Thymus (tissue), 14 donors: ENCODE measurements at places on chromosomes 4 and X.

GRCh38 chr4:37463033-37463856, 218.7 kb downstream of the NWD2 start:
- no peak for DNase-seq

DNA sequence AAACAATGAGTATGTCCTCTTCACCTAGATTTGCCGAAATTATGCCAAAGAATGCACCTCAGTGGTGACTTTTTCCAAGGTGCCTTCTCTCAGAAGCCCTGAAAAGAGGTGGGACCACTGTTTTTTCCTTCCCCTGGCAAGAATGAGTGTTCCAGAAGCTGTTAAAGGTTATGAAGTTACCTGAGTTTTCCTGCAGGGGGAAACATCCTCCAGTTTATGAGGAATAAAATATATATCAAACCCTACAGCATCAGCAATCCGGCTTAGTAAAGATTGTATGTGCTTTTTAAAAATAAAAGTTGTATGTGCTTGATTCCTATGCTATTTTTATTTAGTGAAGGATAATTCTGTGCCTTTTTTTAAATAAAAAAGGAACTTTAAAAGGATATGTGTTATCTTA, 73.3 kb downstream of the RBM46 start:
- DNase-seq, result no peak

DNA sequence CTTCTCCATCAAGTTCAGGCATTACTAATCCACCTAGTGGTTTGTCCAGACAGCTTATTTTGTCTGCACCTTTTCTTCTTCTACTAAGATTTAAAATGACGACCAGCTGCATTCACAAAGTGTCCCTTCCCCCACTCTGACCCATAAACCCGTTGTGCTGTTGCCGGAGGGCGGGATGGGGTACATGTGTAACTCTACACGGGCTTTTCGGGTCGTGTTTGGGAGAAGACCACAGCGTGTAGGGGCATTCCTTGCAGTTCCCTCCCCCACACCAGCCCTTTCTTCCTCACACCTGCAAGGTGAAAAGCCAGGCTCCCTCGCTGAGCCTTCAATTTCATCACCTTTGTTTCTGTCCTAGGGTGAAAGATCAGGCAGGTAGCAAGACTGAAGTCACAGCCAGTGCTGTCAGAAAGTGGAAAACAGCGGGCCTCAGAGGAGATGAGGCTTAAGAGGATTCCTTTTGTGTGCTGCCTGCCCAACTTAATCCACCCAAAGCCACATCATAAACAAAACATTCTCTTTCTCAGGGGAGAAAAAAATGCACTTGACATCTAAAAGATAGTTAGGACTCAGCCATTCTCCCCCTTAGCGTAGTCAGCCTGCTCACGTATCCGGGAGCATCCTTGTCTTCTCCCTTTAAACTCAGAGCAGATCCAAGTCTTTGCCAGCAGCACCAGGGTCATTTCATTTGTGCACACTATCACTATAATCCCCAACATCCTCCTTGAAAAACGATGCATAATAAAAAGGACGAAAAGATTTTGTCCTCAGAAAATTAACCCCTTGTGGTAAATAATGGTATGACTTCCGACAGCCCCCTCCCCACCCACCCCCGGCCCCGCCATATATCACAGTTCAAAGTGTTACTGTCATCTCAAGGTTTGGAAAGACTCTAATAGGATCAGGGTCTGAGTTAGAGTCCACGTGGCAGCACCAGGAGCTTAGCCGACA, 599.0 kb downstream of the RAB28 start:
- no peak for DNase-seq

GRCh38 chr4:6343939-6344408, 74.3 kb downstream of the WFS1 start:
- DNase-seq, result no peak

DNA sequence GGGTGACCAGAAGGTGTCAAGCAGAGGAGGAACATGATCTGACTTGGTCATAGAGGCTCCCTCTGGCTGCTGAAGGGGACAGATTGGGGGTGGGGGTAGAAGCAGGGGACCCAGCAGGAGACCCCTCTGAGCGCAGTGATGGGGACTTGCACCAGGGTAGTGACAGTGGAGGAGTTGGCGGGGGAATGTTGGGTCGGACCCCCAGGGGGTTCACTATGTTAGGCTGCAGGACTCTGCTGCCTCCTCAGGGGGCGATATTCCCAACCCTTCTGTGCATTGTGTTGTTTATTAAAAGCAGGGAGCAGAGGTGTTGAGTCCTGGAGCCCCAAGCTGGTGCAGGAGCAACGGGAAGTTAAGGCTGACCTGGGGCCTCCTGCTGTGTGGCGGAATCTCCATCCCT, 8.8 kb downstream of the WDR13 start:
- no peak for DNase-seq
